ENCODE measurements at places on chromosomes 16 and 17.

DNA sequence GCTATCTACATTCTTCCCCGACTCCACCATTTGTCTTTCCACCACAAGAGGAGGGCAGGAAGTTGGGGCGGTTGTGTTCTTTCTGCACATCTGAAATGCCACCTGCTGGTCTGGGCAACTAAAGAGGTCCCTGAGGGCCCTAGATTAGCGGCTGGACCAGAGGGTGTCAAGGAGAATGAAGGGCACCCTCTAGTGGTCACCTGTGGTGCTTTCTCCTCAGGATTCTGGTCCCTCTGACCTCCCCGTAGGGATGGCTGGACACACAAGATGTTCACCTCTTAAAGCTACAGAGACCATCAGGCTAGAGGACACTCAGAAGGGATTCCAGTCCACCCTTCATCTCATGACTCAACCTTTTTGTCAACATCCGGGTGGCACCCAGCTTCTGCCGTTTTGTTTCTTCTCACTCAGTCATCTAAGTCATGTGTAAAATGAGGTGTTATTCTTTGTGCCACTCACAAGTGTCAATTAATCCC, 2.9 kb upstream of the SCIMP start:
- DNase-seq = peak; percentile 66

DNA sequence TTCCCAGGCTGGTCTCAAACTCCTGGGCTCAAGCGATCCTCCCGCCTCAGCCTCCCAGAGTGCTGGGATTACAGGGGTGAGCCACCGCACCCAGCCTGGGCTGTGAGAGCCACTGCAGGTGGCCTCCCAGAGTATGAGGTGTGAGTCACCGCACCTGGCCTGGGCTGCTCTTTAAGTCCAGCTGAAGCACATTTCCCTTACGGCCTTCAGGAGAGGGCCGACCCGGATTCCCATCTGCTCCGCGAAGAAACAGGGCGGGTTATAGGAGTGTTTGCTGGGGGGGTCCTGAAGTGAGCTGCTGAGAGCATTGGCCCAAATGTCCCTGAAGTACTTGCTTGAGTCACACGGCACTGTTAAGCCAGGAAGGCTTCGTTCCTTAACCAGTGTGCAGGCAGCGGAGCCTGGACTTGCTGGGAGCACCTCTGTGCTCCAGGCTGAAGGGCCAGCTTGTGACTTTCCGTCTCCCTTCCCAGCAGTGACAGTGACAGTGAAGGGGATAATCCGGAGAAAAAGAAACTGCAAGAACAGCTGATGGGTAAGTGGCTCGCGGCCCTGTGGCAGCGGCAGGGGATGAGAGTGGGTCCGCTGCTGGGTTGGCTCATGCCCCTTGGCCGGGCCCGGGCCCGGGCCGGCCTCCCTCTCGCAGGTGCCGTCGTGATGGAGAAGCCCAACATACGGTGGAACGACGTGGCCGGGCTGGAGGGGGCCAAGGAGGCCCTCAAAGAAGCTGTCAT, 7.2 kb downstream of the VPS4A start:
- DNase-seq = no peak

- no peak for DNase-seq
These were observed 34.1 kb upstream of the CPPED1 start for GRCh38 chr16:12837756-12838155.

DNA sequence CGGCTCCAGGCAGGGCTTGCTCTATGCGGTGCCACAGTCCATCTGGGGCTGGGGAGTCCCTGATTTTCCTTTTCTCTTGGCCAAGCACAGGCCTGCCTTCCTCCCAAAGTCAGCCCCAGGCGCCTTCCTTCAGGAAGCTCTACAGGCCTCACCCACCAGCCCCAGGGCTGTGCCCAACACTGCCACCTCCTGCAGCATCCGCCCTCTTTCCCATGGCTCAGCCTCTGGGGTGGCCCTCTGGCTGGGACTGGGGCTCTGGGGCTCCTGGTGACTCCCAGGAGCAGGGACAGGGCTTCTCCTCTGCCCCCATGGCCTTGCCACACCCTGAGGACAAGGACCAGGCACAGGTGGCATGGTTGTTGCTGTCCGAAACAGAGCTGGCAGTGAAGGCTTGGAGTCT, 817 bp downstream of the ITGB4 start:
- DNase-seq = no peak

DNA sequence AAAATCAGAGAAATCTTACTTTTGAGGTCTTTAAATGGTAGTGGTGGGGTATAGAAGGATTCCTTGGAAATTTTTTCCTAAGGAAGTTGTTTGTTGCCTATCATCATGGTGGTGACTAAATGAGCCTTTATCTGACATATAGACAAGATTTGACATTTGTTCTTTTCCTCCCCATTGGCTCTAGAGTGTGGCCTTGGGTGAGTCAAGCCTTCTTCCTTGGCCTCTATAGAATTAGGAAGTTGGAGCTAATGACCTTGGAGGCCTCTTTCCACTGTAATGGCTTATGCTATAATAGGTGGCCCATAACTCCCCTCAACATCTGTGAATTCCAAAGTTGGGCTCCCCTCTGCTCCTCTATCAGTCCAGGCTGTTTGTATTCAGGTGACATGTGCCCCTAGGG, 79.1 kb upstream of the HNF1B start:
- DNase-seq = no peak

DNA sequence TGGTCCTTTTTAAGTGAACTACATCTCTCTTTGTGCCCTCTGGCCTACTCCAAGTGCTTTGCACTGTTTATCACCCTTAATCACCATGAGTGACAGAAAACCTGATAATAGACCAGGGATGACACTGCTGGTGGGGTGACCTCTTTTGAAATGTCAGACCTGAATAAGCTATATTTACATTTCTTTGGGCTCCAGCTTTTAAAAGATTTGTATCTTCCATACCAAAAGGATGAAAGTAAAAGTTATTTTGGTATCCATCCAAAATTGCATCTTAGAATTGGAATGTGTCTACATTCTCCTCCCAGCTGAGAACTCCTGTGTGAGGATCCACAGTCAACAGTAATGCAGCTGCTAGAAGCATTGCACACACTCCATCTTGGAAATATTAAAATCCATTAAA, 370.0 kb downstream of the CDH11 start:
- DNase-seq = peak; percentile 96

DNA sequence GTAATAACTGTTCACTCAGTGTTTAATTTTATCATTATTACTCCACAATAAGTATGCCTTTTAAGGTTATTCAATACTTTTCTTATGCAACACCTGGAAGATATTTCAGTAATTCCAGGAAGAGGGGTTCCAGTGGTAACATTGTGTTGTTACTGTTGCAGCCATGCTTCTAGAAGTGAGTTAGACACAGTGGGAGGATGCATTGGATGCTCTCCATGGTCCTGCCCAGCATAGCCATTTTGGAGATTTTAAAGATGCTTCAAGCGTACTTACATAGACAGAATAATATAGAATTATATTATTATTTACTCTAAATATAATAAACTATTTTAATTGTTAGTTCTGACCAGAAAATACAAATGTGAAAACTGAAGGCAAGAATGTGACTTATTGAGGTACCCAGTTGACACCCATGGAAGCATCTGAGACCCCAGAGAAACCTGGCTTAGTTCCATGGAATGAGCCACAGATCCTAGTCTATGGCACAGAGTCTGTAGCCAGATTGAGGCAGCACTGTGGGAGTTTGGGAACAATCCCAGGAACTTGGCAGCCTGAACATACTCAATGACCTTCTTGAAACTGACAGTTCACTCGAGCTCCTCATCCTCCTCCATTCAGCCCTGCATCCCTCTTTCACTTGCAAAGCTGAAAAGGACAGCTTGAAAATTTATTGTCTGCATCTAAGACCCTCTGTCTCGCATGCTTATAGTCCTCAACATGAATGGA, 190.1 kb upstream of the HS3ST4 start:
- no peak for DNase-seq

Data from EH (cell line).